COR-L47 (cell line): ENCODE measurements at places on chromosomes 5 and 9.

DNA sequence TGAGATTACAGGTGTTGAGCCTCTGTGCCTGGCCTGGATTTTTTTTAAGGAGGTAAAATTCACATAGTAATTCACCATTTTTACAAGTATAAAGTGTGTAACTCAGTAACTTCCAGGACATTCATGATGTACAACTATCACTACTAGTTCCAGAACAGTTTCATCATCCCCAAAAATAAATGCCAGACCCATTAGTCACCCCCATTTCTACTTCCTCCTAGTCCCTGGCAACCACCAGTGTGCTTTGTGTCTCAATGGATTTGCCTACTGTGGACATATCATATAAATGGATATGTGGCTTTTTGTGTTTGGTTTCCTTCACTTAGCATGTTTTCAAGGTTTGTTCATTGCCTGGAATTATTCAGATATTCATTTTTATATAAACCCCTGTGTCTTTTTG is 72.5 kb upstream of the PANK3 start:
- no peak for DNase-seq

DNA sequence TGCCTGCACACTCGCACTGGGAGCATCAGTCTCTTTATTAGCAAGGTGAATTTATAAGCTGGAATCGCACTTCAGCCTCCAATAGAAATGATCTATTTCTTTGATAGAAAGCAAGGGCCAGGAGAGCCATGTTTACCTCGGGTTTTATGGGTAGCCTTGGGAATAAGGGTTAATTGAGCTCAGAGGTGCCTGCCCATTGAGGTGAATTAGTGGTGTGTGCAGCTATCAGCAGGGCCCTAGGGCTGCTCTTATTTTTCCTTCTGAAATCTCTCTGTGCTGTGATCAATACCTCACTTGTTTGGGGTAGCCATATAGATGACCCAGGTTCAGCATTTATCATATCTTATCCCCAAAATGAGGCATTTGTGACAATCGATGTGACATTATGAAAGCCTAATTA is 297.8 kb downstream of the EBF1 start:
- DNase-seq = no peak

DNA sequence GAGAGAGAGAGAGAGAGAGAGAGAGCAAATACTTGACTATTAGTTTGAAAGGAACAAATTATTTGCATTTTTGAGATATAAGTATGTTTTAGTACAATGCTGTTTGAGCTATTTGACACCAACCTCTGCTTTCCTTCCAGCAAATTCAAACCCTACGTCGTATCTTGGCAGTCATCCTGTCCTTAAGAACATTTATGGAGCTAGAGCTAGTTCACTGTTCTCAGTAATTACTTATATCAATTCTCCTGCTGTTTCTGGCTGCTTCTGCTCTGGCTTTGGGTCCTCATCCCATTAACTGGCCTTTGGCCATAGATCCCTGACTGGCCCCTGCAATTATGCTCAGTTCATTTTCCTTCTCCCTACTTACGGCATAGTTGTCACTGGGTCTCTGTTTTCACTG is 19.9 kb upstream of the ERAP2 start:
- DNase-seq = no peak

GRCh38 chr5:138588013-138588788 is 13.0 kb upstream of the HSPA9 start:
- DNase-seq = no peak

GRCh38 chr9:37531699-37532098 is 44.5 kb downstream of the FBXO10 start:
- DNase-seq = no peak

GRCh38 chr9:134375430-134376385 is 49.5 kb downstream of the RXRA start:
- no peak for DNase-seq

- no peak for DNase-seq
Observed at GRCh38 chr9:134458207-134459108, 132.2 kb downstream of the RXRA start.

DNA sequence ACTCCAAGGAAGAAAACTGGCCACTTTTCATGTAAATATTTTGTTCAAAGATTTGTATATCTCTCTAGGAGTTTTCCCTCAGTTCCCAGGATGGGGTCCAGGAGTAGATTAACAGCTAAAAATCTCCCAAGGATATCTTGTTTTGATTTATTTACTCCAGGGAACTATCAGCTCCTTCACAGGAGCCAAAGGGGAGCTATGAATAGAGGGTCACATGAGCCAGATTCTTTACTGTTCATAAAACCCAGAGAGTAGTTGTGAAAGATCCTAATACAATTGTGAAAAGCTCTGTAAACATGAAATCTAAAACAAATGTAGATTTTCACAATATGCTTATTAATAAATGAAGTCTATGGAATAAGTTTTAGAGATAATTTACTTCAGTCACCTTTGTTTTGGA is 16.9 kb downstream of the DIMT1 start:
- DNase-seq = no peak

- DNase-seq = peak; percentile 64
Observed at GRCh38 chr5:59548807-59549357, 344.6 kb downstream of the PDE4D start.

DNA sequence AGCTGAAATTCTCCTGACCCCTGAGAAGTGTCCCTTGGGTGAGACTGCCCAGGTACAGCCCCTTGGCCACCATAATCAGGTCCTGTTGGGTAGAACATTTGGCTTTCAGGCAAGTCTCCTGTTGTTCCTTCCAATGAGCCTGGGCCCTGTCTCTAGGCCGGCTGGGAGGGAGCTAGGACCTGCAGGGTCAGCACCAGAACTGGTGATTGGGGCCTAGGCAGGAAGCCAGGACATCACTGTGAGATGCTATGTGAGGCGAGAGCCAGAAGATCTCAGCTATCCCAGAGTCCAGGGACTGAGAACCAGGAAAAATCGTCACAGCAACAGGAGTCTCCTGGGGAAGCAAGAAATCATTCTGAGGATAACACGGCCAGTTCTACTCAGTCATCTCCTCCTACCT is 51.5 kb downstream of the PCDH1 start:
- no peak for DNase-seq

GRCh38 chr5:37717613-37718431 is 122.0 kb downstream of the GDNF start:
- peak; percentile 85 for DNase-seq

GRCh38 chr9:16794103-16794502 is 76.4 kb downstream of the BNC2 start:
- no peak for DNase-seq

- DNase-seq = no peak
Observed at GRCh38 chr9:134607971-134608370, 33.6 kb upstream of the COL5A1 start.

DNA sequence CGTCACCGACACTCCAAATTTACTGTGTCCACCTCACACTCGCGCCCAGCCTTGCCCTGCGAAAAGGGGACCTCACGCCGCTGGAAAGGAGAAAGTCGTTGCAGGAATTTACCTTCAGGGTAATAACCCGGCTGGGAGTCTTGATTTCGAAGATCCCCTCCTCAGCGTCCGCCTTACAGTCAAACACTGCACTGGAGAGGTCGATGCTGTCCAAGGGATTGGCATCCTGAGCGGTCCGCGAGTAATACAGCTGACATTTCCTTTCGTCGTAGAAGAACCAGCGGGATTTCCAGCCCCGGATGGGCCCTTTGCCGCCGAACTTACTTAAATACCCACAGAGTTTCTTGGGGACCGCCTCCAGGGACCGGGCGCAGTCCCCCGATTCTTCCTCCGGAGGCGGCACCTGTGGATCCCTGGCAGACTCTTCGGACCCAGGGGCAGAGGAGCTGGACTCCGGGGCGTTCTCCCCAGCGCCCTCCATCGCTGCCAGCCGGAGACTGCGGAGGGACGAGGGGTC is 330 bp downstream of the TBC1D2 start:
- no peak for DNase-seq

GRCh38 chr9:36136272-36136893 is at the start of gene GLIPR2:
Gene GLIPR2 (plus strand): TSS chr9:36136733. CDS start chr9:36136779, 46 bp downstream.
- peak; percentile 30 for DNase-seq

GRCh38 chr5:150653762-150654556 is 7.1 kb upstream of the MYOZ3 start:
- no peak for DNase-seq

GRCh38 chr5:5363045-5363444 is 59.4 kb upstream of the ICE1 start:
- DNase-seq = no peak

DNA sequence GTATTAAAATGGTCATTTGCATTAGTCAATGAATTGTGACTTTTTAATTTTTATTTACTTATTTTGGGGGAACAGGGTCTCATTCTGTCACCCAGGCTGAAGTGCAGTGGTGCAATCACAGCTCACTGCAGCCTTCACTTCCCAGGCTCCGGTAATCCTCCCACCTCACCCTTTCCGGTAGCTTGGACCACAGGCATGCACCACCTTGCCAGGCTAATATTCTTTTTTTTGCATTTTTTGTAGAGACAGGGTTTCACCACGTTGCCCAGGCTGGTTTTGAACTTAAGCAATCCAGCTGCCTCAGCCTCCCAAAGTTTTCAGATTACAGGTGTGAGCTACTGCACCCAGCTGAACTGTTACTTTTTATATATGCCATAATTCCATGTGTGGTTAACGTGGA is 143.4 kb downstream of the FBXL17 start:
- DNase-seq = no peak

GRCh38 chr5:96316487-96316886 is 116.6 kb downstream of the PCSK1 start:
- no peak for DNase-seq

DNA sequence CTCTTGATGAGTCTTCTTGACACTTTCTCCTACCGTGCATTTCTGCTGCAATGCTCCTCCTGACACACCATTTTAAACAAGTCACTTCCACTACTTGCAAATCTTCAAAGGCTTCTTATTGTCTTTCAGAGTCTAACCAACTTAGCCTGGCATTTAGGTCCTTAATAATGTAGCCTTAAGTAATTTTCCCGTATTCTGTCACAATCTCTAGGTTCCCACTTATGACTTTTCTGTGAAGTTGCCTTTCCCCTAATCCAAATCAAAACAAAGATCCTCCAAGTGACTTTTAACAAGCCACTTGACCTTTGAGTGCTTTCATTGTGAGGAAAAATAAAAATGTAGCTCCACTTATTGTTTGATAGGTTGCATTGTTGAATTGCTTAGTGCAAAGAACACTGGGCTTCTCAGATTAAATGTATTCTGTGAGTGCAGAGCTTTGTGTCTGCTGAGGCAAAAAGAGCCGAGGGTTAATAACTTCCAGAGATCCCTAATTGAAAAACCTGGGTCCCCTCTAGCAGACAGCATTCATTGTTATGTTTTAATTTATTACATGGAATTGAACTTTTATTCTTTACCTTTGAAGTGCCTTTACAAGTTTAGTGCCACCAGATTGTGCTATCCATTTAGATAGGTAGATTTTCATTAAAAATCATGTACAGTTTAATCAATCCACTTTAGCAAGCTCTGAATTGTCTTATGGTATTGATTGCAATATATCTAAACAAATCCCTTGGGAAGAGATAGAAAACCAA is 341.7 kb upstream of the TYRP1 start:
- no peak for DNase-seq

GRCh38 chr5:368183-369084 is 46.9 kb downstream of the AHRR start:
- no peak for DNase-seq

GRCh38 chr9:129174724-129175514 is 3.1 kb downstream of the IER5L start:
- DNase-seq = peak; percentile 30

DNA sequence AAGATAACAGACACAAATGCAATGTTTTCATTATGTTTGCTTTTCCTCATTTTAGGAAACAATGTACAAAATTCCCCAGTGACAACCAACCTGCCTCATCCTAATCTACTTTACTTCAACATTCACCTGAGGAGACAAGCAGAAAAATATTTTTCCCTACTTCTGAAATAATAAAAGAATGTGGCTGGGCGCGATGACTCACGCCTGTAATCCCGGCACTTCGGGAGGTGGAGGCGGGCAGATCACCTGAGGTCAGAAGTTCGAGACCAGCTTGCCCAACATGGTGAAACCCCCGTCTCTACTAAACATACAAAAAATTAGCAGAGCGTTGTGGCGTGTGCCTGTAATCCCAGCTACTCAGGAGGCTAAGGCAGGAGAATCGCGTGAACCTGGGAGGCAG is 36.9 kb downstream of the MYO10 start:
- no peak for DNase-seq

DNA sequence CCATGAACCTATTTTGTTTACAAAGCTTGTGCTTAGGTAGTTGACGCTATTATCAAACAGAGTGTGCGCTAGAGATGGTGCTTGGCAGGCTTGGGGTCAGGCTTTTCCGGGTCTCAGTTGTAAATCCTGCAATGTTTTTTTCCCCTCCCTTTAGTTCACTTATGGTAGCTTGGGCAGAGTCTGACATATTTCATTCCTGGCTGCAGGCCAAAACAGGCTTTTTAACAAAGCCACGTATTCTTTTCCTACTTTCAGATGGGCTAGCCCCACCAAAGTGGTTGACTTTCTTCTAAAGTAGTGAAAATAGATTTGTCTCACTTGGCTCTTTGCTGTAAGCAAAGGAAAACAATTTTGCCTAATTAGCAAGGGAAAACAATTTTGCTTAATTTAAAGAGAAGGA is 58.0 kb upstream of the FBN2 start:
- no peak for DNase-seq

DNA sequence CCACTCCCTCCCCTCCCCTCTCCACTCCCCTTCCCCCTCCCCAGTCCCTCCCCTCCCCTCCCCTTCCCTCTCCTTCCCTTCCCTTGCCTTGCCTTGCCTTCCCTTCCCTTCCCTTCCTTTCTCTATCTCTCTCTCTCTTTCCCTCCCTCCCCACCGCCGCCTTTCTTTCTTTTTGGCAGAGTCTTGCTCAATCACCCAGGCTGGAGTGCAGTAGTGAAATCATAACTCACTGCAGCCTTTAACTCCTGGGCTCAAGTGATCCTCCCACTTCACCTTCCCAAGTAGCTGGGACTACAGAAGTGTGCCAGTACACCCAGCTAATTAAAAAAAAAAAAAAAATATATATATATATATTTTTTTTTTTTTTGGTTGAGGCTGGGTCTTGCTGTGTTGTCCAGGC is 45.5 kb downstream of the IL31RA start:
- no peak for DNase-seq

DNA sequence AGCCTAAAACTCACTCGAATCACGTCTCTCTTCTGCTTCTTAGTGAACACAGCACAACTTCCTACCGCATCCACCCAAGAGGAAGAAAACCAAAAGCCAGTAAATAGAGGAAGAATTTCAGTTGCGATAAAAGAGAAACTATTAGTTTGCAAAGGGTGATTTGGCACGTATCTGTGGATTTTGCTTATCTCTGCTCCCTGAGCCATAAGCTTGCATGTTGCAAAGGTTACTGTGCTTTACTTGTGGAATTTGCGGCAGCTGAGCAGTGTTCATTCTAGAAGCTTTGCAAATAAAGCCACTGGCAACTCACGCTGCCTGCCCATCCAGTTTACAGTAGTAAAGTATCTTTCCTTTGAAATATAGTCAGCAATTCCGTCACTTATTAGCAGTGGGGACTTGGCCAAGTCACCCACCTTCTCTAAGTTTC is 149.0 kb upstream of the PCA3 start:
- no peak for DNase-seq

DNA sequence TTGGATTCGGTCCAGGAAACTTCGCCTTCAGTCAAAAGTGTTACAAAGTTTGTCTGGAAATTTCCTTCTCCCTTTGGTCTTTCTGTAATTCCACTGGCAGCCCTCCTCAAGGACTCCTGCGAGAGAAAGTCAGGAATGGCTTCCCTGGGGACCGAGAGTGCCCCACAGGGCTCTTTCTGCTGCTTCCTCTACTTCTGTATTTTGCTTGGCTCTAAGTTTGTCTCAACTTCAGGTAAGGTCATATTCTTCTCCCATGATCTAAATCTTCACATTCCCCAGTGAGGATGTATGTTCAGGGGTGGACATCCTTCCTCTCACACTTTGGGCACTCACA is 10.3 kb upstream of the RIOK2 start:
- no peak for DNase-seq
